ENCODE measurements at places on chromosomes 3 and 15.

DNA sequence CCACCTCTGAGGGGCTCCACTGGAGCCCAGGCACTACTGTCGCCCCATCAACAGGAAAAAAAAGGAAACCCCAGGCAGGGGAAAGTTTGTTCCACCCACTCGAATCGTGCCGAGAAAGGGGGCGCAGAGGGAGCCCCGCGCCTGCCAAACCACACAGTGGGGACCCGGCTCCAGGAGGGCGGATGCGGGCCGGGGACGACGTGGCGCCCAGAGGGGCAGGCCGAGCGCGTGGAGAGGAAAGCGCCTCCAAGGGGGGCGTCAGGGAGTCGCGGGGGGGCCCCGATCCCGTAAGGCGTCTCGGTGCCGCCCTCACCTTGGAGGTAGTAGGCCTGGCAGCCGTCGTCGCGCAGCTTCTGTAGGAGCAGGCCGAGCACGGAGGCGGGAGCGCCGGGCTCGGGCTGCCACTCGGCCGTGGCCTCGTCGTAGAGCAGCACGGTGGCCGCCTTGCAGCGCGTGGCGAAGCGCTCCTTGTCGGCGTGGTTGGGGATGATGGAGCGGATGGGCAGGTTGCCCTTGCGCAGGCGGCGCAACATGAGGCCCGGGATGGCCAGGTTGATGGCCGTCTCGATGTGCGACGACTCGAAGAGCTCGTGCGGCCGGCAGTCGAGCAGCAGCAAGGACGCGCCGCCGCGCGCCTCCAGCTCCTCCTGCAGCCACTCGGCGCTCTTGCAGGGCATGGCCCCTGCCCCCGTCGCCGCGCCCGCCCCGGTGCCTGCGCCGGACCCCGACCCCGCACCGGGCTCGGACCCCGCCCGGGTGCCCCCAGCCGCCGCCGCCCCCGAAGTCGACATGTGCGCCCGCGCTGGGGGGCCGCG is 627 bp downstream of the DUSP7 start:
- peak; percentile 27 for DNase-seq

DNA sequence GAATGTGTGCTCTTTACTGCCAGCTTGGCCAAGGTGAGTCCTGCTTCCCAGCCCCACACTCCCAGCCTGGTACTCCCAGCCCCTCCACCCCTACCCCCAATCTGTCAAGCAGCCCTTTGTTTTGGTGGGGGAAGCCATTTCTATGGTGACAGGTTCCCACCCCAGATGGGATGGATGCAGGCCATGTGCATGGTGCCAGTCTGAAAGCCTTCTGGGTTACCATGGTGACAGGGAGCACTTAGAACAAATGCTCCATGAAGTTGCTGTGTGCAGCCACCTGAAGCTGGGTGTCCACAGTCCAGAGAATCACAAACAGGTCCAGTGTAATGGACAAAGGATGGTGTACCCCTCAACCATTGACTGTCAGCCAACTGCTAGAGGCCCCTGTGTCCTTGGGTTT is 19.1 kb upstream of the VILL start:
- DNase-seq = no peak

GRCh38 chr3:49805367-49805782 is 2.3 kb downstream of the INKA1 start:
- DNase-seq = peak; percentile 68

DNA sequence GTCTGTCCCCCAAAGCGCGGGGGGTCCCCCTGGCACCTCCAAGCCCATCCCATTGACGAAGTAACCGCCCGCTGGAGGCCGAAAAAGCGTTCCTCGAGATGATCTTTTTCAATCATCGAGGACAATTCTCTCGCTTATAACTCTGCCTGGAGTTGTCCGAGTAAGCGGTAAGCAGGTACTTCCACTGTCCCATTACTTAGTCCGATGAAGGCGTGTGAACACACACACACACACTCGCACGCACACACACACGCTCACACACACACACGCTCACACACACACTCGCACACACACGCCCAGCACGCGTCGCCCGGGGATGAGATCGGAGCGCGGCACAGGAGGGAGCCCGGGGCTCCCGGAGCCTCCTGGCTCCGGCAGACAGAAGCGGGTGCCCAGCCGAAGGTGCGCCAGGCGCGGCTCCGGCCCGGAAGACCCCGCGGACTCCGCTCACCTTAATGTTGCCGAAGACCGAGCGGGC is 430 bp downstream of the SLCO2A1 start:
- no peak for DNase-seq

- no peak for DNase-seq
These were observed 88.9 kb downstream of the EOMES start for GRCh38 chr3:27633224-27633545.

DNA sequence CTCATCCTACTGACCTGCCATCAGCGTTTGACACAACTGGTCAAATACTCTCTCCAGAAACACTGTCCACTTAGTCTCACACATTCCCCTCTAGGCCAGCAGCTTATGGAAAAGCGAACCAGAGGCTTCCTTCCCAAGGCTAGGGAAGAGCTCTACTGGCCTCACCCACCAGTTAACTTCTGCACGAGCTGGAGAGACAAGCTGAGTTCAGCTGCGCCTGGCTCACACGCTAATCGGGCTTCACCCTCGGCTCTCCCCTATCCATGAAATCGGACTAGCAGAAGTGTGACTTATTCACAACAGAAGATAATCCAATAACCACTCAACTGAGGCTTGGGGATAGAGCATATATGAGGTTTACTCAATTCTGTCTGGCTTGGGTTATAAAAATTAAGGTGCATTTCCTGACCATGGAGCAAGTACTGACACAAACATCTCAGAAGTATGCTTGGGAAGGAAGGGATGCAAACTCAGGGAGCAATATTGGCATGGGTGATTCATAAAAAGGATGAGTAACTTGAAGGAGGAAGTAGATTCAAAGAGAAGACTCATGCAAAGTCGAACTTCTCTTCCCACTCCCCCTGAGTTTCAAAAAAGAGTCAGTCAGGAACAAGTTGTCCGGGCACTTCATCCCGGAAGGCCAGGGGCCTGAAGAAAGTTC is 73.1 kb downstream of the XXYLT1 start:
- no peak for DNase-seq

- no peak for DNase-seq
These were observed 170.9 kb upstream of the NR2E3 start for GRCh38 chr15:71639471-71639870.

GRCh38 chr3:182521339-182521738 is 272.0 kb upstream of the ATP11B start:
- no peak for DNase-seq

- no peak for DNase-seq
These were observed 125.5 kb downstream of the NSMCE3 start for GRCh38 chr15:29143909-29144635.

GRCh38 chr3:171163101-171164066 is 136.9 kb upstream of the SLC2A2 start:
- no peak for DNase-seq

All from CD4-positive, alpha-beta T cell treated with Interleukin-15 for 1 hour (primary cell).